ENCODE measurements at places on chromosomes 13 and 19. TPM values are rescaled to one million over a fixed set of nuclear protein-coding genes. Genes with fewer than 3 reads are reported as not detected.

GRCh38 chr13:35283856-35284255 lies 192.6 kb downstream of the MAB21L1 start:
- DNase-seq = no peak

DNA sequence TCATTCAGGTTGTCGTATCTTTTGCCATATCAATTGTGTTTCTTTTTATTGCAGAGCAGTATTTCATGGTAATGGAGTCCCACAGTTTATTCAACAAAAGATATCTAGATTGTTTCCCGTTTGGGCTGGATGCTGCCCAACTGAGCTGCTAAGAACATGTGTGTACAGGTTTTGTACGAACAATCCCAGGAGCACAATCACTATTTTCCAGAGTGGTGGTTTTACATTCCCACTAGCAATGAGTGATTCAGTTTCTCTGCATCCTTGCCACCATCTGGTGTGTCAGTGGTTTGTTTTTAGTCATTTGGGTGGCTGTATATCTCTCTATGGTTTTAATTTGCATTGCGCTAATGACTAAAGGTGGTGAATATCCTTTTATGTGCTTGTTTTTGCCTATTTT lies 52.7 kb upstream of the ZDHHC20 start:
- DNase-seq = no peak

DNA sequence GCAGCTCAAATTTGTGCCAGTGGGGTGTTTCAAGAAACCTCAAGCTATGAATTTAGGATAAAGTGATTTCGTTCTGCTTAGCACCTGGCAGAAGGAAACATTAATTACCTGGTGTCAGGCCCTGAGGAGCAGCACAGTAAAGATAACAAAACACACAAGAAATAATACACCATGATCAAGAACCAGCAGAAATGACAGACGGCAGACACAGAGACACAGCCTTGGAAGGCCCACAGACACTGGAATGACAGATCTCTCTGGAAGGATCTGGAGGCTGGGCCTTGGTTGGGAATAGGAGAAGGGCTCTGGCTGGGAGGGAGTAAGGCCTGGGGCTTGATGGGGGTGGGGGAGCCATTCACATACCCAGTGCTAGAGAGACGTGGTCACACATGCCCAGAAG lies 10.8 kb downstream of the PRODH2 start:
- no peak for DNase-seq

- DNase-seq = no peak
These were observed 10.2 kb upstream of the TMEM160 start for GRCh38 chr19:47058621-47059022.

DNA sequence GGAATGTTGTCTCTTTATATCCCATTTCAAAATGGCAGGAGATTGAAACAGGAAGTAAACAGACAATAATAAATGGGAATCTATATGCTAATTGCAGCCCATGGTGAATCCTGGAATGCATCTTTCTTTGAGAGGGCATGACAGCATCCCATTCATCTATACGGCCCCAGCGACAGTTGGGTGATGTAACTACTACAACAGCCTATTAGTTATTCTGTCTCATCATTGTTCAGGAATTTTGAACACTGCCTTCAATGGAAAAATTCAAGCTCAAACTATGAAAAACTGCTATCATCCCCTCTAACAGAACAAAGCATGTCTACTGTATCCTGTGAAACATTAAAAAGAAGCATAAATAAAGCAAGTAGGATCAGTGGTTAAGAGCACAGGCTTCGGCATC lies 262.1 kb downstream of the DCT start:
- DNase-seq = no peak

- DNase-seq = no peak
These were observed 306 bp downstream of the SUGT1 start for GRCh38 chr13:52652980-52653303.

- no peak for DNase-seq
These were observed 4.3 kb downstream of the NDUFS7 start for GRCh38 chr19:1387684-1388636.

GRCh38 chr13:97627566-97627965 lies 193.6 kb downstream of the RAP2A start:
- DNase-seq = no peak

- no peak for DNase-seq
These were observed 243.6 kb downstream of the NDFIP2 start for GRCh38 chr13:79724348-79725103.

BLVRB gene
- 141 TPM for total RNA-seq

PSG2 gene
- total RNA-seq = not detected

CLDND2 gene
- total RNA-seq = 4.4 TPM

ZNF93 gene
- 3.8 TPM for total RNA-seq

All from mesenteric fat pad (tissue), 1 donor.